Ascending aorta (tissue), 2 donors: ENCODE measurements at places on chromosomes 7 and 10.

GRCh38 chr7:36019980-36020379, 133.1 kb upstream of the EEPD1 start:
- no peak for DNase-seq

DNA sequence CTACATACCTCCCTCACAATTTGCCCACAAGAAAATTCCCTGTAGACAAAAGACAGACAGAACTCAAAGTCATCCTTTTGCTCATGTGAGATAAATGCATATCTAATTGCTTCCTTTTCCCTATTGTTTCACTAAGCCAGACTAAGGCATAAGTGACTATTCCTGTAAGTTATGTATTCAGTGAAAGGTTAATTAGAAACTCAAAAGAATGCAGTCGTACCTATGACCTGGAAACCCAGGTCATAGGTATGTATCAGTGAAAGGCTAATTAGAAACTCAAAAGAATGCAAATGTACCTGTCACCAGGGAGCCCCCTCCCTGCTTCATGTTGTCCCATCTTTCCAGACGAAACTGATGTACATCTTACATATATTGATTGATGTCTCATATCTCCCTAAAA, 10.3 kb upstream of the GARS1 start:
- DNase-seq: no peak

DNA sequence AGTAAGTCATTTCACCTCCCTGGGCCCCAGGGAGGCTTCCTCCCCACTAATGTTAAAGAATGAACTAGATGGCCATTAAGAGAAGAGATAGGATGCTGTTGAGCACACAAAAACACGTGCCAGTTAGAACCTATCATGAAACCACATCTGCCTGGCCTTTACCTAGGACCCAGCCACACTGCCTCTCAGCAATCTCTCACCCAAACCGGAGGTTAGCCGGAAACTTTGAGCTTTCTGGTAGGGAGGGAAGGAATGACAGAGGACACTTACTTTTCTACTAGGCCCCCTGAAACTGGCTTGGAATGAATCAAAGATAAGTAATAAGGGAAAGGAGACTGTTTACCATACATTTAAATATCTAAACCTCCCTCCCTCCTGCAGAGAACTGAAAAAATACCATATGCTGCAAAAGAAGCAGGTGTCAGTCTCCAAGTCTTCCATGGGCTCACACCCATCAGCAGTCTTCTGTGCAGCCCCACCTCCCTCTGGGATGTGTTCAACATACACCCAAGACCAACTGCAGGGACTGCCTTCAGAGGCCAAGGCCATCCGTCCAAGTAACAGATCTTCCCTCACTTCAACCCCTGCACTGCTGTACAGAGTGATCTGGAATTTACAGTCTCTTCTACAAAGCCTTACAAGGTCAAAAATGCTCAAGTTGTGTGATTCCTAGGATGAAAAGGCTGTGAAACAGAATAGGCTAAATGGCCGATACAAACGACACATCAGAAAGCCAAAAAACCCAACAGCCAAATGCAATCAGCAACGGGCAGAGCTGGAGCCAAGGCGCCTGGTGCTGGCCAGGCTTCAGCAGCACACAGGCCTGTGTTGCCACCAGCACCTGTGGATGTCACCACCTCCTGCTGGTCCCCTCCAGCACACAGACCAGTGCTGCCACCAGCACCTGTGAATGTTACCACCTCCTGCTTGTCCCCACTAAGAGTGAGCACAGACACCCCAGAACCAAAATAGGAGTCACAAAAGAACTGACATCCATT, 42.4 kb downstream of the SORBS1 start:
- no peak for DNase-seq

DNA sequence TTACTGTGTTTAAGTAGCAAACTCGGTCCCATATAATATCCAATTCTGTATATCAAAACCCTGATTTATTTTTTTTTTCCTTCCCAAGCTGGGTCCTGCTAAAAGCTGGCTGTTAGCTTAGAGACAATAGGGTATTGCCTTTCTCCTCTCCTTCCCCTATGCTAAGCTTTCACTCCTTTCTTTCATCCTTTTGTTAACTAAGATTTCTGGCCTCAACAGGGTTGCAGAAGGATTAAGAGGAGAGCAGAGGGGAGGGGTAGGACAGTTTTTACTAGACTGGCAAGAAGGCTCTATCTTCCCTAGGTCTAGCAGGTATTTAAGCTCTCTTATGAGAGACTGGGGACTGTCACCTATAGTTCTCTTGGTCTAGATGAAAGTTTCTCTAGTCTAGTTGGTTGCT, 229.2 kb downstream of the KCND2 start:
- no peak for DNase-seq

GRCh38 chr10:77592946-77593636, 44.5 kb downstream of the KCNMA1 start:
- DNase-seq: peak; percentile 76

DNA sequence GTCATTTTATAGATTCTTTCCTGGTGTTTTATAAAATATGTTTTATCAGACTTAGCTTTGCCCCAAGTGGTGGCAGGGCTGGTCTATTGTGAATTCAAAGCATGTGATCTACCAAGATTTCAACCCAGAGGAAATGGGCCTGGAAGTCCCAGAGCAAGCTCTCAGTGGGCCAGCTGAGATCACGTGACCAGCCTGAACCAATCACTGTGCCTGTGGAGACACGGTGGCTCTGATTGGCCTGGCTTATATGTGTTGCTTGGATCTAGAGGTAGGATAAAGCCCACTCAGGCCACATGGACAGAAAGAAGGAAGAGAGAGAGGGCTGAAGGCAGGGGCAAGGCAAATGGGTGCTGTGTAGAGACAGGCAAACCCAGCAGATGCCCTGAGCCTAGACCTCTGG, 65.5 kb upstream of the GATA3 start:
- DNase-seq: no peak

DNA sequence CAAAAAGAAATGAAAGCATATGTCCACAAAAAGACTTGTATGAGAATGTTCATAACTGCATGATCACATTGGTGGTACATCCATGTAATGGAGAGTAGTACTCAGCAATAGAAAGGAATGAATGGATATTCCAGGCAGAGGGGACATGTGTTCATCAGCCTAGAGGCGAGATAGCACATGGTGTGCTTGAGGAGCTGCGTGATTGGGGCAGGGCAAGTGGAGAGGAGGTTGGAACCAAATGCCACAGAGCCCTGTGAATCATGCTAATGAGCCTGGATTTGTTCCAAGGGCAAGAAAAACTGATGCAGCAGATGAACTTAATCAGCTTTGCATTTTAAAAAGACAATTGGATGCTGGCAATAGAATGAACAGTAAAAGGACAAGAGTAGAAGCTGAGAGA, 73.3 kb downstream of the C10orf90 start:
- DNase-seq: no peak

GRCh38 chr7:105011831-105012502, 2.0 kb upstream of the KMT2E start:
- no peak for DNase-seq

DNA sequence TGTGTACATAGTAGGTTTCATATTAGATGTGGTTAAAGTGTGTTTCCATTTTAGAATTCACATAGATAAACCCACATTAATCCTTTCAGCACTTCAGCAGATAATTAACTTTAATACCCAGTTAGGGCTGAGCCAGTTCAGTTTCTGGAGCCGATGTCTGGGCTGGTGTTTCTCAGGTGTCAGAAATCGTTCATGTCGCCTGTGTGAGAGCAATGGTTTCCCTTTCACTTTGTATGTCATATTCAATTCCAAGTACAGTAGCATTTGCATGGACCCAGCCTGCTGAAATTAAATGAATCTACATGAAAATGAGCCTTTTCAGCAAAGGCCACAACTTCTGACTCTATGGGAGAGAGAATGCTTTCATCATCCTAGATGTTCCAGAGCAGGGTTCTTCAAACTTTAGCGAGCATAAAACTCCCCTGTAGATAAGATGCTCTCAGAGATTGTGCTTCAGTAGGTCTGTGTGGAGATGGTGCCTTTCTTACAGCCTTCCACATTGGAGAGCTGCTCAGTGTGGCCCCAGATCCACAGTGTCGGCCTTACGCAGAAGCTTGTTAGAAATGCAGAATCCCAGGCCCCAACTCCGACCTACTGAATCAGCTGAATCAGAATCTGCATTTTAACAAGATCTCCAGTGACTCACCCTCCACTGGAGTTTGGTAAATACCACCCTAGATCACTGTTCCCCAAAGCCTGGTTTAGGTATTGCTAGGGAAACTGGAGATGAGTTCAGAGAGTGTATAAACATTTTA, 19.6 kb downstream of the WIPF3 start:
- no peak for DNase-seq

DNA sequence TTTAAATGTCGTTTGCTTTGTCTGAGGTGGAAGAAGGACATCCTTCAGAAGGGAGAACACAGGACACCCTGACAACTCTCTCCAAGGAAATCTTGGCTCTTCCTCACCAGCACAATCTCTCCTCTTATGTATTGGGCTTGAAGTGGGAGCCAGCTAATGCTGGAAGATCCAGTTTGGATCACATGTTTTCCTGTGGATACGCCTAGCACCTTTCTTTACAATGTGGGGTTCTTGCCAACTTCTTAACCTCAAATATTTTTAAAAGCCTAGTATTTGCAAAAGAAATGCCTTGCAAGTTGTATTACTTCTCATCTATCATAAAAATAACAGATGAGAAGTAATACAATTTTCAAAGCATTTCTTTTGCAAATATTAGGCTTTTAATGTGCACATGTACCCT, 76.4 kb downstream of the FRMD4A start:
- no peak for DNase-seq

DNA sequence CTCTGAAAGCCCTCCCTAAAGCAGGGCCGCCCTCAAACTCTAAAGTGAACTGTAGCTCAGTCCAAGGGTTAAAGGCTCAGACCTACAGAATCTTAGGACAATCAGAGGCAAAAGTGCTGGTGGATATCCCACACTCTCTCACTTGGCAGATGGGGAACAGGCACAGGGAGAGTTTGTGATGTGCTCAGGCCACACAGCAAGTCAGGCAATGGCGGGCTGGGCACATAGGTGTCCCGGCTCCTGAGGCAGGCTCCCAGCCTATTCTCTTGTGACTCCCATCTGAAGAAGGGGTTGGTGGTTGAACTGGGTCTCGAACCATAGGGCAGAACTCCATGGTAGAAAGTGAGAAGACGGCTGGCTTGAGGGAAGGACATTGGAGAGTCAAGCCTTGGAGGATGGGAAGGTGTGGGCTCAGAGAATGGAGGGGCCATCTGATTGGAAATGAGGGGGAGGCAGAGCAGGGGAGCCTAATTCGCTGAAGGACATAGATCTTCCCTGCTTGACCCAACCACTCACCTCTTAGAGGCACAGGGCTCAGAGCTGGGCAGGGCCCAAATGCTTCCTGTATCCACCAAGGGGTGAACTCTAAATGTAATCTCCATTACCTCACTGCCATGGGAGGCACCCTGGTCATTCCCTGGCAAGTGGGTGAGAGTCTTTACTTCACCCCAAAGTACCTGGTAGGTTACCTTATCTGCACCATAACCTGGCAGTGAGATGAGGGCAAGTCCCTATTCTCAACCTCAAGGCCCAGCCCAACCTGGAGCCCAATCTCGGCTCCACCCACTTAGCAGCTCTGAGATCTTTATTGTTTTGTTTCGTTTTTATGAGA, 4.9 kb upstream of the ZMIZ1 start:
- no peak for DNase-seq

- DNase-seq: no peak
Observed at GRCh38 chr10:16030562-16030961, 170.3 kb upstream of the MINDY3 start.

GRCh38 chr7:79713276-79713675, 259.8 kb upstream of the MAGI2 start:
- DNase-seq: no peak

DNA sequence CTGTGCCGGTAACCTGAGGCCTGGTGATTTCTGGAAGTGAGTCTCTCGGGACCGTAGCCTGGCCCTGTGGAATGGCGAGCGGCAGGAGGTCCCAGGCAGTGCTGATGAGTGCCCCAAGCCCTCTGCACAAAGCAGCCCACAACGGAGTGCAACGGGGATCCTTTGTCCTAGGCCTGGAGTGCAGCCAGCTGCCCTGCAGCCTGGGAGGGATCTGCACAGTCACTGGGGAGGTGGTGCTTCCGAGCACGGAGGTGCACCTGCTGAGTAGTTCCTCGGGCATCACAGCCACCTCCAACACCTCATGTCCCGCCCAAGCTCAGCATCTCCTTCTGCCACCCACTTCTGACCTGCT, 162.8 kb upstream of the ZMIZ1 start:
- no peak for DNase-seq

DNA sequence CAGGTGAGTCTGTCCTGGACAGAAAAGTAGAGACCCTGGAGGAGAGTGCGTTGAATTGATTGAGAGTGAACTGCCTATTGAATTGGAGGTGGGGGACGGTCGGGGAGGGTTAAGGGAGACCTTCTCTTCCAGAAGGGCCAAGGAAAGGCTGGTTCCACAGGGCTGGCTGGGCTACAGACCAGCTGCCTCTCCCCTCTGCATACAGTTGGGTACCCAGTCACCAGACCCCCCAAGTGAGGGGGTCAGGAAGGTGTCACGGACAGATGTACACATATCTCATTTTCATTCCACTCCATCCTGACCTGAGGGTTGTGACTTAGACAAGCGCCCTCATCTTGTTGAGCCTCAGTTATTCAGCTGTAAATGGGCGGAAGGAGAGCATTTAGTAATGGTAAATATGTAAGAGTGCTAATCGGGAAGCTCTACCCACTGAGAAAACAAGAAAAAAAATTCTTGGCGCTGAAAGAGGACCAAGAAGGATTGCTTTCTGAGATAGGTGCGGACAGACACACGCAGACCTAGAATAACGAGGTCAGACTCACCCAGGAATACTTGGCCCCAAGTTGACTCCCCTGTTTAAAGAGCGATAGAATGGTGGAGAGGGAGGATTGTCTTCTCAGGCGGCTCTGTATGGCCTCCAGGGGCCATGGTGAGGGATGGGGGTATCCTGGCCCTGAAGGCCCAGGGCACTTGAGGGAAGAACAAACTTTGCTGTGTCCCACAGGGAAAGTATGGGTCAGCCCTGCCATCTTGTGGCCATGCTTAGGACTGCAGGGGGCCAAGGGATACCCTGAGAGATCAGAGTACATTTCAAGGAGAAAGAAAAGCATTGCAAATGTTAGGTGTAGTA, 7.2 kb upstream of the MBL2 start:
- no peak for DNase-seq

DNA sequence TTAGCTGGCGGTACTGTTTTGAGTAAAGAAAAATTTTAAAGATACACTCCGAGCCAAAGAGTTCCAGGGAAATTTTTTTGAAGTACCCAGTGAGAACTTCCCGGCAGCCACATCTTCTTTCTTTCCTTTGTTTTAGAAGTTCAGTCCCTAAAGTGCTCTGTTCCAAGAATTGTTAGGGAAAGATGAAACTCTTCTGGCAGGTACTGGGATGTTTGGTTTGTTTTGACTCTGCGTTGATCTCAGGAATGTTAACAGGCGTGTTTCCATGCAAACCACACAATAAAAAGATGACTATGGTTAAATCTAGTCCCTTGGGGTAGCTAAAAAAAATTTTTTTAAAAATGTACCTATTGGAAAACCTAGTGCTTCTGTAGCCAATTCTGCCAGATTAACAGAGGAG, 224.7 kb upstream of the PHYHIPL start:
- DNase-seq: no peak

DNA sequence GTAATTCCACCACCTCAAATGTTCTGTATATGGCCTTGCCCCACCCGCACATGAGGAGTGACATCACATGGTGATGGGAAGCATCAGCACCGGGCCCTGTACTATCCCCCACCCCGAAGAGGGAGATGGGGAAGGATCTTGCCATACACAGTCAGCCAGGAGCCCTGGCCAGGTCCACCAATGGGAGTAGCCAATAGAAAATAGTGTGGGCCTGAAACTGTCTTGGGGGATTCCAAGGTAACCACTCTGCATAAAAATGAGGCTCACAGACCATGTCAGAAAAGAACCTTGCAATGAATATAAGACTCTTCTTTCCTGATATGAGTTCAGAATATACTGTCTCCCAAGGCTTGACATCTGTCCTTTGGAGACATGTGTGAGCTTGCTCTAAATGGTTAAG, 51.1 kb downstream of the ADRB1 start:
- no peak for DNase-seq
